ENCODE measurements at places on chromosomes 6 and 20.

GRCh38 chr6:35025232-35026188, 115.6 kb downstream of the TCP11 start:
- DNase-seq, result peak; percentile 41

GRCh38 chr6:132246632-132247270, 154.5 kb downstream of the MOXD1 start:
- no peak for DNase-seq

GRCh38 chr6:139313784-139314545, 22.2 kb upstream of the TXLNB start:
- DNase-seq, result no peak

GRCh38 chr6:118712969-118713368, 61.6 kb upstream of the CEP85L start:
- no peak for DNase-seq

DNA sequence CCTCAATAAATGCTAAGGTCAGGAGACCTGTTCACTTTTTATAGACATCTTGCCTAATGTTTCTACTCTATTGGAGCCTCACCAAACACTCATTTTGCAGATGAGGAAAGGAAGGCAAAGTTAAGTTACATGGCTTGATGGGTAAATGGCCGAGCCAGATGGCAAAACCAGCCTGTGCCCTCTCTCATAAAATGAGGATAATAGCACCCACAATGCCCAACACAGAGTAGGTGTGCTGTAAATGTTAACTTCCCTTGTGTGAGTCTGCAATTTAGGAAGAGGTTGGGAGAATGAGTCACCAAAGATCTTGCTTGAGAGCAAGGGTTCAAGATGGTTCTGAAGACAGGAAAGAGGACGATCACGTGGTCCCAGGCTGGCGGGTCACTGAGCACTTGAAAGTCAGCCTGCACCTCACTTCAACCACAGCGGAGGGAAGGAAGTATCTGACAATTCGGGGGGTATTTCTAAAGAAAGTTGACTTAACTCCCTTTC, 3.3 kb downstream of the KCNK5 start:
- DNase-seq, result peak; percentile 79

DNA sequence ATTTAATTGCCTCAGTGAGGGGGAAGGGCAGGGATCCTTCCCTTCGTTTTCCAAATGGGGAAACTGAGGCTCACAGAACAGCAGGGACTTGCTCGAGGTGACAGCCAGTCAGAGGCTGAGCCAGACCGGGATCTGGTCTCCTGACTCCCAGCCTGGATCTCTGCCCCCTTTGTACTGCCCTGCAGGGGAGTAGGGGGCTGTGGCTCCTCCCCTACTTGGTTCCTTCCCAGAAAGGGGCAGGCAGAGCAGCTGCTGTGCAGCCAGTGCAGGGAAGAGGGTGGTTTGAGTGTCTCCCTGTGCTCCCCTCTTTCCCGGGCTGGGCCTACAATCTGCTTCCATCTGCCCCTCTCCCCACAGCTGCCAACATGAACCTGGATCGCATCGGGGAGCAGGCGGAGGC, 37.6 kb downstream of the UQCC2 start:
- no peak for DNase-seq

- no peak for DNase-seq
Observed at GRCh38 chr6:157845493-157846259, 22.6 kb downstream of the SNX9 start.

All from hematopoietic multipotent progenitor cell treated with erythropoietin and hydrocortisone succinate and interleukin-3 and kit ligand, for 6 days (in vitro differentiated cells).